H1 (cell line): ENCODE measurements at places on chromosomes 4 and X.

DNA sequence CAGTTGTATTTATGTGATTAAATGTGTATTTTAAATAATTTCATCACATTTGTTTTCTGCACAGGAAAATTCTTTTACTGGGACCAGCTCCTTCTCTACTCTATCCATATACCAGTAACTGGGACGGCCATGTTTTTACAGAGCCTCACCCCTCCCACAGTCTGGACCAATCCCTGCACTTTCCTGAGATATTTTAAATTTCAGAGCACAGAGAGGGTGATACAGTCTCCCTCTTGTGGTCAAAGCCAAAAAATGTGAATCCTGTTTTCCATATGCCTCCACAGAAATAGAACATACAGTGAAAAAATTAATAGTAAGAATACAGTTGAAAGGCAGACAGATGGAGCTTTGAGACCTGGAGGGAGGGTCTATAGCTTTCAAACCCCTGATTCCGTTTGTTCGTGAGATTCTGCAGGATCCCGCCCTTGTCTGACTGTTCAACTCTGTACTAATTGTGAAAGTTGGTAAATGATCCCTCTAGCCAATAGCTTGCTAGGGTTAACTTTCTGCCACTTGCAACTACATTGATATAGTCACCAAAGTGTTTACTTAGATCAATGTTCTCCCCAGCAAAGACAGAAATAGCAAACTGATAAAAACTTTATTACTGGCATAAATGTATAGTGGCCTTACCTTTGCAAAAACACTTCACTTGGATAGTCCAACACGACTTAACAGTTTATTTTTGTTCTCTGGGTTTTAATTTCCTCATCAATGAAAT is 172.2 kb downstream of the PPARGC1A start:
- DNase-seq, result no peak

DNA sequence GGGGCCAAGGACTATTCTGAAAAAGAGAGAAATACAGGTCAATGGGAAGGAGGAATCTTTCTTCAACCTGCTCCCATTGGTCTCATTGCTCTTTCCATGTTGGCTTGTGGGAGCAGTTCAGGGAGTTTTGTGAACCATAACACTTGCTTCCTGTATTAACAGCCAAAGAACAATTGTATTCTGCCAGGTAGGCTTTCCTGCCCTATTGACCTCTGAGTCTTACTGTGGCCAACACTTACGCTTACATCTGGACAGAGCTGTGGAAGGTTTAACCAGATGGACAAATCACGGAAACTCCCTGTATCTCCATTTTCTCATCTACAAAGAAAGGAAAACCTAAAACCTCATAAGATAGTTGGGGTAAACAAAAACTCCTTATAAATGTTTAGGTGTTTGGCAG is 30.7 kb downstream of the MID1IP1 start:
- no peak for DNase-seq

DNA sequence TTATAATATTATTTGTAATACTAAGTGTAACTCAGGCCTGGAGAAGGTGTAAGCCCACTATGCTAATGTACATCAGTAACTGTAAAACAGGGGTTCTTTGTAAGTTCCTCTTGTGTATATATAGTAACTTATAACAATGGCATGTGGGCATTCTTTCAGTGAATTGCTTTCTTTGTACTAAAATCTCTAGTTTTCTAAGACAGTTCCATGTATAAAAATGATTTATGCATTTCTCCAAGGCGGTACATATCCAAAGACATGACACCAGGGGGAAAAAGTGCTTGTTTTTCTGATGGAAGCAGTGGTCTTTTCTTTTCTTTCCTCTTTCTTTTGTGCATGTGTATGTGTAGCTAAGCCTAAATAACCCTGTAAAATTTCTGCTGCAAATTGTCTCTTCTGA is 702.4 kb upstream of the GRID2 start:
- DNase-seq, result no peak

DNA sequence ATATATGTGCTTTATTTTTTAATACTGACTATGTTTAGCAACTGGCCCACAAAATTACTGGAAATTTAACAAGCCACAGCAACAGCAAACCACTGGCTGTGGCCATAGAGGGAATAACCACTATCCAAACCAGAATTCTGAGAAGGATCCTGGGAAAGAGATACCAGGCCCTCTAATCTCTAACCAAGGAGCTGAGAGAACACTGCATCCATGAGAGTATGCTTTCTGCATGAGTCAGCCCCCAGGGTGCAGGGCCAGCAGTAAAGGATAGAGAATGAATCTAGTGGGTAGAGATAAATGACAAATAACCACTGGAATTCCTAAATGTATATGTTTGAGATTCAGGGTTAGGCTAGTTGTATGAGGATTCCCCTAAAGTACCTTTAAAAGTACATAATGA is 221.8 kb downstream of the KIT start:
- DNase-seq, result no peak

GRCh38 chr4:123954220-123954619 is 557.6 kb downstream of the SPRY1 start:
- no peak for DNase-seq

GRCh38 chr4:3792813-3793212 is 26.6 kb downstream of the ADRA2C start:
- peak; percentile 54 for DNase-seq

DNA sequence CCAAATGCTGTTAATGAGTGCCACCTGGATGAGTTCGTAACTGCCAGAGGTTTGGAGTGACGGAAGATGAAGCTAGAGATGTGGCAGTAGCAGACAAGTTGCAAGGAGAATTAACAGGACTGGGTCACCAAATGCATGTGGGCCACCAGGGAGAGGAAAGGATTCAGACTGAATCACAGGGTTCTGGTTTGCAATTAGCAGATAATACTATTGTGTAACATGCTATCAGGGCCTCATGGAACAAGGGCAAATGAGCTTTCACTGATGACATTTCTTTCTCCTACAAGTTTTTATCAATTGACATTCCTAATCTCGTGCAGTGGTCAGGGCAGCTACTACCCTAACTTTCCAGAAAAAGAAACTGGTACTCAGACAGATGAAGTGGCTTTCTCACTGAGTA is 21.4 kb downstream of the GAB3 start:
- DNase-seq, result no peak

DNA sequence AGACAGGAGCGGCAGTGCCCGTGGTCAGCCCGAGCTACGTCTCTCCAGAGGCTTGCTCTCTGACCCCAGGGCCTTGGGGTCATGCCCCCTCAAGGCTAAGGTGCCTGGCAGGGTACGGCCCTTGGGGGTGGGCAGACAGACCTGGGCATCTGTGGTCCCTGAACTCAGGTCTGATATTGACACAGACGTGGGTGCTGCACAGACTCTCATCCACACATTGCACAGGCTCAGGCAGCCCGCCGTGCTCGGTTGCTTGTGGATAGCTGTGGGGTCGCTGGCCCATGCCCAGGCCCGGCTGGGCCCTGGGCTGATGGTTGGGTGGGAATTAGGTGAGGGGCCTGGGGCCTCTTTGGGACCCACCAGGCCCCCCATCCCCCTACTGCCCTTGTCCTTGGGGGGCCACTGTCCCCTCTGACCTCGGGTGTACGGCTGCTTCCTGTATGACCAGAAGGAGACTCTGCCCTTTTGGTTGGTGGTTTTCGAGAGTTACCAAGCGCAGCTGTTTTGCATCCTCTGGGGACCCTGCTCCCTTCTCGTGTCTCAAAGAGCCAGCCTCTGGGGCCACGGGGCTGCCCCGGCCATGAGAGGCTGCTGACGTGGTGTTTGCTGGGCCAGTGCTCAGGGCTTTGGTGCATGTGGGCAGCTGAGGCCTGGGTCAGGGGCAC is 10.1 kb downstream of the FGFRL1 start:
- DNase-seq, result no peak

GRCh38 chr4:158671665-158671914 is at the start of gene C4orf46:
TSS of gene C4orf46 (minus strand) at chr4:158671887. CDS start at chr4:158671801, 86 bp downstream.
- DNase-seq, result peak; percentile 84

DNA sequence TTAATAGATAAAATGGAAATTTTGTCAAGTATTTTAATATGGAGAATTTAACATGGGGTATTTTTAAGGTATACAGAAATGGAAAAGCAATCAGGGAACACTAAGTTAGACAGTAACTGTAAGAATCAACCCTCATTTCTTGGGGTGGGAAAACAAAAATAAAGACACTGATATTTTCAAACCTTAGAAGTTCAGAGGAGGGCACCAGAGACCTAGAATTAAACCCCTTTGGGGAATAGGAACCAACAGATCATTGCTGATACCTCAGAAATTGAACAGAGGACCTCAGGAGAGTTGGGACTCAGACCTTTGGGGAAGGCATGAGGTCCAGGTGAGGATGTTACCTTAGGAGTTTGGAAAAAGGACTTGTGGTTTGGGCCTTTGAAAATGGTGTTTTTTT is 435.6 kb downstream of the TMA16 start:
- no peak for DNase-seq

GRCh38 chrX:42491137-42491907 is 286.6 kb downstream of the PPP1R2C start:
- DNase-seq, result no peak

DNA sequence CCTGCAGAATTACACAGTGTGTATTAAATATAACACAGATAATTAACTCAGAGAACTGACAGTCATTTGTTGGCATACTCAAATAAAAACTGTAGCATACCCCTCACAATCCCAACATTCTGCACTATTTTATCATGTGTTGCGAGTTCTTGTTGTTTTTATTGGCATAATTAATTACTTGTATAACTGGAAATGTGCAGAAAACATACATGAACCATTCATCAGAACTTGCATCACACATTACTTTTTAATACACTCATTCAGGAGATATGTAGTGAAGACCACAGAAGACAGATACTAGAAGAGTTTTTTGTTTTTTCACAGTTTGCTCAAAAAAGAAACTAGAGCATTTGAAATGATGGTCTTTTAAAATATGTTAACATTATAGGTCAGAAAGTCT is 74.6 kb upstream of the NEIL3 start:
- DNase-seq, result no peak

- DNase-seq, result no peak
Measured at GRCh38 chr4:138300616-138301015, 58.5 kb upstream of the SLC7A11 start.

DNA sequence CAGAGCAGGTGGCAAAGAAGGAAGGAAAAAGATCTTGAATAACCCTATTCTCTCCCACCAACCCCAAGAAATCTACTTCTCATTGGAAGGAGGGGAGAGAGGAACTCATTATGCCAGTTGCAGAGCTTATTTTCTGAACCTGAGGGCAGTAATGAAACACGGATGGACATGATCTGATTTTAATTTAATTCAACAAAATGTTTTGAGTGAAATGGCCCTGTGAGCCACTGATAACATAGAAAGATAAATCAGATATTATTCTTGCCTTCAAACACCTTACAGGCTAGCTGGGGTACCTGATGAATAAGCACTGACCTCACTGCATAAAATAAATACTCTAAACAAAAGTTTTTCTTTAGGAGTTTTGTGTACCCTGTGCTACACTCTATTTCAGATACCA is 30.3 kb downstream of the DAPP1 start:
- no peak for DNase-seq

- peak; percentile 63 for DNase-seq
Measured at GRCh38 chr4:110197529-110198042, 829 bp downstream of the ELOVL6 start.

- DNase-seq, result no peak
Measured at GRCh38 chr4:85613901-85614300, 139.0 kb downstream of the ARHGAP24 start.

DNA sequence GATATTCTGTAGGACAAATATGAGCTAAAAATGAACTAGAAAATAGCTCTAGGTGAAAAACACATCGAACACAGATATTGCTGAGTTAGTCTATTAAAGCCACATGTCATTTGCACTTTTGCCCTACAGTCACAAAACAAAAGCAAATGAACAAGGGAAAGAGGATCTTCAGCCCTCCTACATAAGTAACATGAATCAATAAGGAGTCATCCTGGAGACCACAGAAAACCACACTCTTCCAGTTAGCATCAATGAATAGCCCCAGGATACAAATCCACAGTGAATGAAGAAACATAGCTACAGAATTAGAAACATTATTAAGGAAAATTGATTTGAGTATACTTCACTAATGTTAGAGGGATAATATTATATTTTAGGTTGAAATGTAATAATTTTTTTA is 311.4 kb downstream of the MAPK10 start:
- no peak for DNase-seq

DNA sequence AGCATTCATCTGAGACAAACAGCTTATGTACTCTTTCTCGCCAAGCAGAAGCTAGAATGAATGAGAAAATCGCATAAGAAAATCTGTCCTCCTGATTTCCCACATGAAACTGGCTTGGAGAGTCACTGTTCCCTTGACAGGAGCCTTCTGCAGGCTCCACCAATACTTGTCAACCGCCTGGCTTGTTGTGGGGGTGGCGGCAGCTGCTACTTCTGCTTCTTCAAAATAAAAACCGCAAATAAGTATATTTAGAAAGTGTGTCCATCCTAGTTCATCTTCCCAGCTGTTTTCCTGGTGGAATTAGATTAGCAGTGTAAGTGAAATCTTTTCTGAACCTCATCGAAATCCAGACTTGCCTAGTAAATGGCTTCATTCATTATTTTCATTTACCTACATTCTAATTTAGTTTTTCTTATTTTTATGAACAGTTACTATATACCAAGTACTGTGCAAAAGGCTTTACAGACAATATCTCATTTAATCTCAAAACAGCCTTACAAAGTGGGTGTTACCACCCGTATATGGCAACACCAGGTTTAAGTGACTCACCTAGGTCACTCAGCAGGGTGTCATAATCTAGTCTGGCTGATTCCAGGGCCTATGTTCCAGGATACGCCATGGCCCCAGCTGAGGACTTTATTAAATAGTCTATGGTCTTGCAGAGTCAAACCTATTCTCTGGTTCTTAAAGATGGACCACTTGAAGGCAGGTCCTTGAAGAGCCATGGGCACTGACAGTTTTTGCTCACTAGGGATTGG is 104.6 kb upstream of the IGFBP7 start:
- DNase-seq, result no peak

DNA sequence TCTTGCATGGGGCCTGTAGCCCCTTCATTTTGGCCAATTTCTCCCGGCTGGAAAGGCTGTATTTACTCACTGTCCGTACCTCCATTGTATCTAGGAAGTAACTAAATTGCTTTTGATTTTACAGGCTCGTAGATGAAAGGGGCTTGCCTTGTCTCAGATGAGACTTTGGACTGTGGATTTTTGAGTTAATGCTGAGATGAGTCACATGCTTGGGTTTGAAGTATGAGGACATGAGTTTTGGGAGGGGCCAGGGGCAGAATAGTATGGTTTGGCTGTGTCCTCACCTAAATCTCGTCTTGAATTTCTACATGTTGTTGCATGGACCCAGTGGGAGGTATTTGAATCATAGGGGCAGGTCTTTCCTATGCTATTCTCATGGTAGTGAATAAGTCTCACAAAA is 407.6 kb upstream of the NDST3 start:
- DNase-seq, result no peak

DNA sequence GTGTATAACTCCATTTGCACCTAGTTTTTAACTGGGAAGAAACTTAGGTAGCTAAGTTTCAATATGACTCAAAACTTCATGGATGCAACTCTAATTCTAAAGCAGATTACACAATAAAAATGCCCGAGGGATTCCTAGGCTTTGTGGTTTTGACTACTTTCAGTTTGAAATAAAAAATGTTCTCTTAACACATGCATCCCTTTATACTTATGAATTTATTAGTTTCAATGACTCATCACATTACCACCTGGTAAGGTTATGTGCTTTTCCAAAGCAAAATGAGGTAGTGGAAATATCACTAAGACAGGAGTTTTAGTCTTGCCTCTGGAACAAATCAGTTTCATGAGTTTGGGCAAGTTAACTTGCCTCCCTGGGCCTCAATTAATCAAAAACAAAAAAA is 125.5 kb downstream of the OPHN1 start:
- DNase-seq, result no peak
